ENCODE measurements at places on chromosomes 7 and 10. TPM values are rescaled to one million over a fixed set of nuclear protein-coding genes. Genes with fewer than 3 reads are reported as not detected.

Gene NXPH1
- not detected for total RNA-seq

Gene VSIR
- total RNA-seq: 117 TPM

Gene STAG3
- 38.3 TPM for total RNA-seq

Gene GHRHR
- not detected for total RNA-seq

Gene HOGA1
- total RNA-seq: not detected

Gene ASIC3
- 4.5 TPM for total RNA-seq

Gene GPR15LG
- not detected for total RNA-seq

Gene HECW1
- total RNA-seq: not detected

Gene NPC1L1
- not detected for total RNA-seq

Gene MSMB
- not detected for total RNA-seq

Gene TMEM236
- total RNA-seq: 0.02 TPM

Gene ACADSB
- total RNA-seq: 22.7 TPM

Gene EPHA1
- total RNA-seq: 0.66 TPM

Gene SEMA3C
- not detected for total RNA-seq

Gene PDE6C
- total RNA-seq: not detected

Gene CLDN12
- 3.8 TPM for total RNA-seq

Gene MUC12
- total RNA-seq: not detected

Gene EBLN1
- total RNA-seq: not detected

Gene NEUROD6
- total RNA-seq: not detected

Gene BTBD16
- not detected for total RNA-seq

Gene CUZD1
- 3.0 TPM for total RNA-seq

Gene PHKG1
- 1.5 TPM for total RNA-seq

Gene NKX2-3
- total RNA-seq: not detected

Gene FGF8
- not detected for total RNA-seq

Gene UBE2D1
- total RNA-seq: 18.6 TPM

Gene PIP
- not detected for total RNA-seq

Gene NOD1
- 20.1 TPM for total RNA-seq
